Stimulated activated CD8-positive, alpha-beta memory T cell treated with anti-CD3 and anti-CD28 coated beads, Interleukin-15, amount 100 ng/mL, for 24 hours (primary cell): ENCODE measurements at places on chromosomes 5 and 9.

DNA sequence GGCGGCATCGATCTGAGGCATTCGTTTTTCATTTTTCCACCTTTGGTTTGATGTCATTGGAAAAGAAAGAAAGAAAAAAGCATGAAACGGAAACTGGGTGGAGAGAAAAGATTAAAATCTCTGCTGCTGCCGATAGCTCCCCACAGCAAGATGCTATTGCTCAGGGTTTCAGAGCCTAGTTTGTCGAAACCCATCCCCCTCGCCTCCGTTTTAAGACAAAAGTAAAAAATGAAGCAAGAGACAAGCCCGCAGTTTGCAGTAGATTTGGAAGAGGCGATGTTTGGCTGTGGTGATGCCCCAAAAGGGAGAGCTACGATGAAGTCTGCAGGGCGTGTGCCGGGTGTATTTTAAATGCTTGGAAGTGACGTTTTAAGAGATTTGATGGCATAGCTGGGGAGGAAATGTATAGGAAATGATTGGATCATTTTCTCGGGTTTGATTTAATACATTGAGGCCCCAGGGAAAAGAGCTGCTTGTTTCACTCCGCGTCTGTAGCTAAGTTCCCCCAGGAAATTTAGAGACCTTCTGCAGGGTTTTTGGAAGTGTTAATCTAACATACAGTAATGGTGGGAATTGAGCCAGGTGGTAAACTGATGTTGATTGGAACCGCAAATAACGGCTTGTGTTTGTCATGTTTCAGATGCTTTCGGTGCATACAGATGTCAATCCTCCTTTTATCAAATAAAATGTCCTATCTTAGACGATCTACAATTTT, 909 bp downstream of the NDFIP1 start:
- no peak for DNase-seq

- no peak for DNase-seq
Observed at GRCh38 chr9:72464857-72465592, 56.4 kb upstream of the TMC1 start.

DNA sequence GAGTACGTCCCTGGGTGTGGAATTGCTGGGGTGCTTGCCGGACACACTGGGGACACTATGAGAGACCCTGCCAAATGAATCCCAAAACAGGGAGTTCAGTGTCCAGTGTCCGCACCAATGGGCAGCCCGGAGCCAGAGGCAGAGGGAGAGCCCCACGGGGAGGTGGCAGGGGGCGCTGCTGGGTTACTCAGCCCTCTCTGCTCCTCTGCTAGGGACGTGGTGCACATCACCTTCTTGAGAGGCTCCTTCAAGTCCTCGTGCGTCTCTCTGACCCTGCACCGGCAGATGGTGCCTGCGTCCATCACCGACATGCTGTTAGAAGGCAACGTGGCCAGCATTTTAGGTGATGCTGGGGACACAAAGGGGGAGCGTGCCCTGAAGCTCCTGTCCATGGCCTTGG, 20.8 kb downstream of the STKLD1 start:
- DNase-seq: no peak

GRCh38 chr5:163890261-163890660, 384.8 kb downstream of the MAT2B start:
- no peak for DNase-seq

GRCh38 chr9:79600466-79600865, 28.7 kb downstream of the TLE4 start:
- DNase-seq: no peak

GRCh38 chr5:14109771-14110170, 33.4 kb upstream of the TRIO start:
- no peak for DNase-seq

DNA sequence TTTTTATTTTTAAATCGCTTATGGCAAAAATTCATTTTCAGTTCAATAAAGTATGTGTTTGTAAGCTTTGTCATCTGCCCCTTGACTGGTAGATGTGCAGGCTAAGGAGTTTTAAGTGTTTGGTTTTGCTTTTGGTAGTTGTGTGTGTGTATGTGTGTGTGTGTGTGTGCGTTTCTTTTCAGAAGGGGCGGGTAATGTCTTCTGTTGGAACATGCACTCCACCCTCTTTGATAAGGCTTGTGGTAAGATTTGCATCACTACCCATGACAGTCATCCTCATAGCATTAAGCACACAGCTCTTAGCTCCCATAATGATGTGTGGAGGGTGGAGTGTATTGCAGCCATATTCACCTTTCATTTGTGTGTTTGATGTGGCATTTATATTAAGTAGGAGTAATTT, 92.1 kb upstream of the FSD1L start:
- DNase-seq: no peak

DNA sequence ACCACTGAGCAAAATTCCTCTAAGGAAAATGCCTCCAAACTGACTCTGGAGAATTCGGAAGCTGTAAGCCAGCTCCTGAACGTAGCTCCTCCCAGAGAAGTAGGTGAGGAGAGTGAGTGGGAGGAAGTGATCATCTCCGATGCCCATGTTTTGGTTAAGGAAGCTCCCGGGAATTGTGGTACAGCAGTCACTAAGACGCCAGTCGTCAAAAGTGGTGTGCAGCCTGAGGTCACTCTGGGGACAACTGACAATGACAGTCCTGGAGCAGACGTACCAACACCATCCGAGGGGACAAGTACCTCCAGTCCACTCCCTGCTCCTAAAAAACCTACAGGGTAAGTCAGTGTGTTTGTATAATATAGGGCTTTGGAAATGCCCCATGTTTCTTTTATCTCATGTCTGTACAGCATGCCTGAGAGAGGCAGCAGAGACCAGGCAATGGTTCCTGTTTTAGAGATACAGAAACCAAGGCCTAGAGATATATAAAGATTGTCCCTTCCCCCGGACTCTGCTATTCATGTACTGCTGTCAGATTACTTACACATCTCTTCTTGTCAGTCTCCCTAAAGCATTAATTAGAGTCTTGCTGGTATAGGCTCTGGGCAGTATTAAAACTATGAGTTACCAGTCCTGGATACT, 23.9 kb downstream of the HMGXB3 start:
- DNase-seq: no peak

- DNase-seq: no peak
Observed at GRCh38 chr9:3292311-3292710, 233.5 kb downstream of the RFX3 start.

DNA sequence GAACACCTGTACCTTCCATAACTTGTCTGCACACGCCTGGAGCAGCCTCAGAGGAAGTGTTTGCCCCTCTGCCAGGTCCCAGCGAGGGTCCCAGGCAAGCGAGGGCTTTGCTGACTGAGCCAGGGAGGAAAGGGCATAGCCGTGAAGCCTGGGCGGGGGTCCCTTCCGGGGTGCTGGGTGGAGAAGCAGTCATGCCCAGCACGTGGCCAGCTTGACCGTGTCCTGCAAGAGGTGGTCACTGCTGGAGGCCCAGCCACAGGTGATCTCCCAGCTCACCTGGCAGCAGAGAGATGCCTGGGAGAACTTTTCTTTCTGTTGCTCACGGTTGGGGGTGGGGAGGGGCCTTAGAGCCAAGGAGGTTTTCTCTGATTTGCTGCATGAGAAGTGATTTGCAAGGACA, 195.3 kb downstream of the CACNA1B start:
- DNase-seq: no peak

GRCh38 chr9:129646252-129646651, 4.3 kb upstream of the ASB6 start:
- no peak for DNase-seq

DNA sequence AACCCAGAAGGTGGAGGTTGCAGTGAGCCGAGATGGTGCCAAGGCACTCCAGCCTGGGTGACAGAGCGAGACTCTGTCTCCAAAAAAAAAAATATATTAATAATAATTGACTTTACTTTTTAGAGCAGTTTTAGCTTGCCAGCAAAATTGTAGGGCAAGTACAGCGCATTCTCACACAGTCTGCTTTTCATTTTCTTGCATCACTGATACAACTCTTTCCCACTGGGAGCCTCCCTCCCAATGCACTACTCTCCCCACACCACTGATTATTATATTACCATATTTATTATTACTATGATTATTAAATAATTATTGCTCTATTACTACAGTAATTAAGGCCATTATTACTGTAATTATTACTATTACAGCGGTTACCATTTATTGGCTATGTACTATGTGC, 212.8 kb downstream of the GNA14 start:
- no peak for DNase-seq

- DNase-seq: no peak
Observed at GRCh38 chr5:123916345-123917121, 404.6 kb downstream of the CSNK1G3 start.

DNA sequence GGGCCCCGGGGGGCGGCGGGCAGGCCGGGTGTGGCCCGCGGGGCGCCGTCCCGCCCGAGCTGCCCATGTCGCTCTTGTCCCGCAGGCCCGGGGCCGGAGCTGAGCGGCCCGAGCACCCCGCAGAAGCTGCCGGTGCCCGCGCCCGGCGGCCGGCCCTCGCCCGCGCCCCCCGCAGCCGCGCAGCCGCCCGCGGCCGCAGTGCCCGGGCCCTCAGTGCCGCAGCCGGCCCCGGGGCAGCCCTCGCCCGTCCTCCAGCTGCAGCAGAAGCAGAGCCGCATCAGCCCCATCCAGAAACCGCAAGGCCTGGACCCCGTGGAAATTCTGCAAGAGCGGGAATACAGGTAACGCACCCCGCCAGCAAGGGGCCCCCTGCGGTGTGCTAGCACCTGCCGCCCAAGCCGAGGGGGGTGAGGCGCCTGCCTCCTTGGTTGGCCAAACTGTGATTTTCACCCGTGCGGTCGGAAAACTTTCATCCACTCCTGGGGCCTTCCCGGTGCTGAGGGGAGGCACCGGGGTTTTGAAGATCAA, 32.1 kb downstream of the SMARCA2 start:
- DNase-seq: no peak

DNA sequence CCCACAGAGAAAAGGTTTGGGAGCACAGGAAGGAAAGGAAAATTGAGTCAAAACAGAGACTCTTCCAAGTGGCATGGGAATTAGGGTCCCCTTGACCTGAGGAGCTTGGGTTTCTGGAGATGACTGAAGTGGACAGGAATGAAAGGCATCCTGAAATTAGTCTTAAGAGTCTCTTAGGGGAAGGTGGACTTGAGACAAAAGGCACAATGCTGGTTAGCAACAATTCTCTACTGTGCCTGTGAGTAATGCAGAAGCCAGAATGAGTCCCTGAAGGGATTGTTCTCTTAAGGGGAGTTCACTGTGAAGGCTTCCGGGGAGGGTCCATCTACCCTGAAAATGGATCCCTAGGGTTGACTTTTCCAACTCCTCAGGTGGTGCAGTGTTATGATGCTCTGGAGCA, 58.4 kb upstream of the FOXE1 start:
- DNase-seq: no peak

DNA sequence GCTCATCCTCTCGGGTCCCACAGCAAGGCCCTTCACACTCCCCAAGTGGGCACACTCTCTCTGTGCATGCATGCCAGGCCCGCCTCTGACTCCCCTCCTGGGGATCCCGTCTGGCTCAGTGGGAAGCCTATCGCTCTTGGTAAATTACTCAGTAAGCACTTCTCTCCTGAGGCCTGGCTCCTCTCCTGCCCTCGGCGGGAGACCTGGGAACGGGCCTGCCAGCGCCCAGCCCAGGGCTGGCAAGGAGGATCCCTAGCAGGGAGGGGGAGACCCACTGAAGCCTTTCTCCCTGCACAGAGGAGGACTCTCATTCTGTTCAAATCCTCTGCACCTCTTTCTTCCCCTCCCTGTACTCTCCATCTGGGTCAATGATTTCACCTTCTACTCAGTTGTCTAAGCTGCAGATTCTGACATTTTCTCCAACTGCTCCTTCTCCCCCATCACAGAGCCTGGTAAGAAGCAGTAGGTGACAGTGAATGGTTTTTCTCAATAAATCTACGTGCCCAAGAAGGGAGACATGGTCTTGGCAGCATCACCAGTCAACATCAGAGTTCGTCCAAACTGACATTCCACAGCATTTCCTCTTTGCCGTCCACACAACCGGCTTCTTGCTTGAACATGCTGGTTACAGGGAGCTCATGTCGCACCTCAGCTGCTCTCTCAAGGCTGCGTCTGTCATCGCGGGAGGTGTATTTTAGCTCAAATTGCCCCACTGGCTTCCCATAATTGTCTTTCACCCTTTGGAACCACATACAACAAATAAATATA, 81.9 kb downstream of the GPR21 start:
- DNase-seq: no peak

GRCh38 chr5:124649491-124650146, 96.8 kb downstream of the ZNF608 start:
- peak; percentile 20 for DNase-seq

DNA sequence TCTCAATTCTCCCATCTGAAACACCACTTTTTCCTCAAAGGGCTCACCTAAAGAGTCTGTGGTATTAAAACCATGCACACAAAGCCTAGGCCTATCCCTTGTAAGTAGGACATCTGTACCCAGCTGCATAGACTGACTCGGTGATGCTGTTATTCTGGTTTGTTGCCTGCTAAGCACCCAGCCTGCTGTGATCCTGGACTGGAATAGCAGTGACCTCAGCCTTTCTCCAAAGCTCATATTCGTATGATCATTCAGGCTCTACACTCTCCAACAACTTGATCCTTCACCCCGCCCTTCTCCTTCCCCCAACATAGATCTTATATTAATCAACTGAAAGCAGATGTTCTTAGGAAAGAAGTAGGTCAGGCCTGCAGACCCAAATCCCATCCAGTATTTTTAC, 81.4 kb upstream of the WWC1 start:
- DNase-seq: no peak

GRCh38 chr5:109566361-109566760, 123.4 kb upstream of the MAN2A1 start:
- DNase-seq: no peak

- no peak for DNase-seq
Observed at GRCh38 chr5:132655821-132656773, 1.9 kb upstream of the IL13 start.

DNA sequence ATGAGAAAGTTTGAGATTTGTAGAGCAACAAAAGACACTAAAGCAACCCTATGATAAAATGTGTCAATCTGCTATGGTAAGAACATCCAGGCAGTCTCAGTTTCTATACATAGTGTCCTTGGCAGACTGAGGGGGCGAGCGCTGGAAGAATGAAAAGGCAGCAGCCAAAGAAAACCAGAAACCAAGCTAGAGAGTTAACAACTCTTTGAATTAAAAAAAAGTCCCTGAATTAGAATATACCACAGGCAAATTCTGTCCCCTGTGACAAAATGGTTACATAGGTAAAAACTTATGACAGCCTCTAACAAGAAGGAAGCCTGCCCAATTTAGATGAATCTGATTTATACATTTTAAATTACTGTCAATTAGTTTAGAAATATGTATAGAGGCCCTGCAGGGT, 106.7 kb downstream of the OXCT1 start:
- DNase-seq: no peak

GRCh38 chr9:36897019-36897418, 137.0 kb downstream of the PAX5 start:
- DNase-seq: no peak

GRCh38 chr9:36194326-36195000, 3.7 kb downstream of the CLTA start:
- no peak for DNase-seq

- DNase-seq: no peak
Observed at GRCh38 chr5:140571105-140571504, 6.5 kb downstream of the SLC35A4 start.

- DNase-seq: no peak
Observed at GRCh38 chr9:69474821-69475220, 149.8 kb downstream of the ENTREP1 start.

- no peak for DNase-seq
Observed at GRCh38 chr9:35998333-35998732, 38.4 kb upstream of the RECK start.

GRCh38 chr5:176190886-176191755, 47.1 kb upstream of the SIMC1 start:
- no peak for DNase-seq
